ENCODE measurements at places on chromosomes 3 and 15.

DNA sequence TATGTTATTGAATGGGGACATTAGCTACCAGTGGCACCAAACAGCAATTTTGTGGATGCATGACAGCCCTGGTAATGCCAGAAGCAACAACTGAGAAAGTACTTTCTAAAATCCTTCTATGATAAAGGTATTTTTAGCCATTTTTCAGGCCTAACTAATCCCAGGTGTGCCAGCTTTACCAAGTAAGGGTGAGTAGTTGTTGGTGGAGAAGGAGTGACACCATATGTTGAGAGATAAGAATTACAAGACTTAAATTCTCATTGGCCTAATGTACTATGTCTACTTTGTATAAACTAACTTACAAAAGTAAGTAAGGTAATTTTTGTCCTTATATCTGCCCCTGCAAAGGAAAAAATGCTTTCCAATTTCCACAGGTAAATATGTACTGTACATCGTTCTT, 4.1 kb upstream of the COX17 start:
- peak; percentile 56 for DNase-seq

GRCh38 chr15:80483725-80484161, 79.6 kb downstream of the ARNT2 start:
- DNase-seq, result no peak

- no peak for DNase-seq
Measured at GRCh38 chr3:192155194-192155593, 572.1 kb downstream of the FGF12 start.

GRCh38 chr3:156670077-156670476, 4.3 kb upstream of the TIPARP start:
- no peak for DNase-seq

- DNase-seq, result no peak
Measured at GRCh38 chr3:31265646-31266428, 266.9 kb upstream of the STT3B start.

GRCh38 chr15:101255615-101256241, 3.9 kb upstream of the CHSY1 start:
- no peak for DNase-seq

- DNase-seq, result no peak
Measured at GRCh38 chr3:187736418-187736871, 8.8 kb downstream of the BCL6 start.

- DNase-seq, result no peak
Measured at GRCh38 chr3:101879623-101880284, 30.4 kb downstream of the NFKBIZ start.

GRCh38 chr15:99090011-99090699, 14.7 kb upstream of the SYNM start:
- DNase-seq, result no peak

DNA sequence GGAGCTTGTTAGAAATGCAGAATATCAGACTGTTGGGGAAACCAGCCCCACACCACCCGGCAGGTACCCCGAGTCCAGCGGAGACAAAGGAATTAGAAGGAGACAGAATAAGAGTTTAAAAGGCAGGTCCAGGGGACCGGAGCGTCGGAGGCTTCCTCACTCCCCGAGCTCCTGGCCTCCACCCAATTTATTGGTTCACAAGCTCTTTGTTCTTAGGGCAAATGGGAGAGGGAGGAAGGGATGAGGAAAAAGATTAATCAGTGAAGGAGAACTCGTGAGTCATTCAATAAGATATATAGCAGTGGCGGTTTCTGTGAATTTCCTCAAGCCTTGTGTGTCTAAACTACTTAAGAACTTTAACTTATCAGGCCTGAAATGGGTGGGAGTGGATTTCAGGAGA, 32.1 kb upstream of the WDR72 start:
- DNase-seq, result no peak

- no peak for DNase-seq
Measured at GRCh38 chr3:131020122-131020693, 6.4 kb downstream of the ASTE1 start.

GRCh38 chr3:38985581-38985980, 66.2 kb downstream of the SCN11A start:
- no peak for DNase-seq

Data from COLO829 (cell line).